ENCODE measurements at places on chromosomes 6 and 20. TPM values are rescaled to one million over a fixed set of nuclear protein-coding genes. Genes with fewer than 3 reads are reported as not detected.

DNA sequence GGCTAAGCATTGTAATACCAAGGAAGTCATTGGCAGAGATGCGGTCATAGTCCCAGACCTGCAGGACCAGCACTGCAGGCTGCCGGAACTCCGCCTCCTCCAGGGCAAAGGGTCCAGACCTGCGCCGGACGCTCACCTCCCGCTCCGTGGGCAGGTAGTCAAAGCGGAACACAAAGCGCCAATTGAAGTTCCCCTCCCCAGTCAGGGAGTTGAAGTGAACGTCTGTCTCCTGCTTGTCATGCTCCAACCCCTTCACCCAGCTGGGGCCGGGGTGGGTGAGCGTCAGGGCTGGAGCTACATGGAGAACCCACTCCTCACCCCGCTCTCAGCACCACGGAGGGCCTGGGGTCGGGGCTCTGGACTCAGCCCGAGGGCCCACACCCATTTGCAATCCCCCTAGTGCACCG, 18.2 kb downstream of the ERGIC3 start:
- no peak overlapping the region for H3K27ac ChIP-seq
- H3K4me3 ChIP-seq, result no peak overlapping the region
- no peaks in the 10 kb centered on the region for H3K27me3 ChIP-seq

- no peak overlapping the region for H3K27ac ChIP-seq
- no peaks in the 10 kb centered on the region for H3K4me1 ChIP-seq
- H3K36me3 ChIP-seq, result no peaks in the 10 kb centered on the region
Measured at GRCh38 chr20:33252460-33252859, 16.7 kb downstream of the BPIFA1 start.

DNA sequence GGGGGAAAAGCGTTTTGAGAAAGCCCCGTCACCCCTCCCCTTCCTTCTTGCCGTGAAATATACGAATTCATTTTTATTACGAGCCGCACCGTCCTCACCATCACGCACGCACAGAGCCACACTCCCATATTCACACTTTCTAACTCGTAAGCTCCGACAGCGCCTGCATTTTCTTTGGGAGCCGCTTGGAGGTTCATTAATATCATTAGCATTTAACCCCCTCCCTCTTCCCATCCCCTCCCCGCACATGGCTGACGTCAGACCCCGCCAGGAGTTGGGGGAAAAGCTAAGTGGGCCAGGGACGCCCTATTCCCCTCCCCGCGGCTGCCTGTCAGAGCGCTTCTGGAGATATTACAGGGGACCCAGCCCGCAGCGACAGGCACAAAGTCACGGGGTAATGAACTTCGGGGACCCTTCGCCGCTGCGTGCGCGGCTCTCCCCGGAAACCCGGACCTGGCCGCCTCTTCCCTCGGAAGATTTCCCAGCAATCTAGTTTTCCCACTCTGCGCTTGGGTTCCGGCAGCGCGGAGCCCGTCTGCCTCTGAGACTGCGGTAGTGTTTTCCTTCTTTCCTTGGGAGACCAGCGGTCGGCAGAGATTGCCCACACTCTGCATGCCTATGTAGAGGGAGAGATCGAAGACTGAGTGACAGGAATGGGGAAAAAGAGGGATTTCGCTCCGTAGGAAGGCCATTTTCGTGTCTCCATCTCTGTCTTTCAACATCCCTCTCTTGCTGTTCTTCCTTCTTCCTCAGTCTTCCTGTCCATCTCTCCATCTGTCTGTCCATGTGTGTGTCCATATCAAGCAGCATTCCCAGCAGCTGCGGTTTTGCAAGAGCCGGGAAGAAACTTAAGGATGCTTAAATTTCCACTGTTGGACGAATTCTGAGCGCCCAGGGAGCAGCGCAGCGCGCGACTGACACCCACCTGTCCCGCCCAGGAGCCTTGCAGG, at the start of gene NR2E1:
Gene NR2E1 (plus strand): TSS at position 309 of the 950 bp plus-strand sequence. CDS start 744 bp downstream, outside the sequence.
- no peaks in the 10 kb centered on the region for H3K36me3 ChIP-seq
- no peak within 1 kb of the TSS for H3K4me3 ChIP-seq
- peaks cover 14% of the 10 kb centered on the region for H3K4me1 ChIP-seq
- no peak within 1 kb of the TSS for H3K27ac ChIP-seq

DNA sequence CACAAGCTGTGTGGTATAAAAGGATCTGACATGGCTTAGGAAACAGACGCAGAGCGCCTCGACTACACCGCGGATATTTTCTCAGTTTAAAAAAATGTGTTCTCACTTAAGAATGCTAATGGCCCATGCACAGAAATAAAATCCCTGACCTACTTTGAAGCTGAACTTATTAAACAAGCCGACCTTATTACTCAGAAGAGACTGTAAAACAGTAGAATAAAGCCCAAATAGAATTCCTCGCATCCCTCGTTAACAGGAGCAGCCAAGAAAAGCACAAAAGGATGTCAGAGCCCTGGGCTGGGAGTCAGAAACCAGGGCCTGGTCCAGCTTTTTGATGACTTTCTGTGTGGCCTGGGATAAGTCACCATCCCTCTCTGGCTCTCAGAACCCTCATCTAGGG, 489.3 kb downstream of the PTPRT start:
- no peak overlapping the region for H3K4me3 ChIP-seq
- no peaks in the 10 kb centered on the region for H3K4me1 ChIP-seq
- H3K27me3 ChIP-seq, result no peaks in the 10 kb centered on the region
- no peak overlapping the region for H3K27ac ChIP-seq
- H3K36me3 ChIP-seq, result no peaks in the 10 kb centered on the region

GRCh38 chr20:45097485-45098102, 3.3 kb downstream of the KCNS1 start:
- H3K4me3 ChIP-seq, result no peak overlapping the region
- H3K27ac ChIP-seq, result no peak overlapping the region
- H3K4me1 ChIP-seq, result no peaks in the 10 kb centered on the region
- no peaks in the 10 kb centered on the region for H3K36me3 ChIP-seq
- H3K27me3 ChIP-seq, result no peaks in the 10 kb centered on the region
- no peak for DNase-seq

DNA sequence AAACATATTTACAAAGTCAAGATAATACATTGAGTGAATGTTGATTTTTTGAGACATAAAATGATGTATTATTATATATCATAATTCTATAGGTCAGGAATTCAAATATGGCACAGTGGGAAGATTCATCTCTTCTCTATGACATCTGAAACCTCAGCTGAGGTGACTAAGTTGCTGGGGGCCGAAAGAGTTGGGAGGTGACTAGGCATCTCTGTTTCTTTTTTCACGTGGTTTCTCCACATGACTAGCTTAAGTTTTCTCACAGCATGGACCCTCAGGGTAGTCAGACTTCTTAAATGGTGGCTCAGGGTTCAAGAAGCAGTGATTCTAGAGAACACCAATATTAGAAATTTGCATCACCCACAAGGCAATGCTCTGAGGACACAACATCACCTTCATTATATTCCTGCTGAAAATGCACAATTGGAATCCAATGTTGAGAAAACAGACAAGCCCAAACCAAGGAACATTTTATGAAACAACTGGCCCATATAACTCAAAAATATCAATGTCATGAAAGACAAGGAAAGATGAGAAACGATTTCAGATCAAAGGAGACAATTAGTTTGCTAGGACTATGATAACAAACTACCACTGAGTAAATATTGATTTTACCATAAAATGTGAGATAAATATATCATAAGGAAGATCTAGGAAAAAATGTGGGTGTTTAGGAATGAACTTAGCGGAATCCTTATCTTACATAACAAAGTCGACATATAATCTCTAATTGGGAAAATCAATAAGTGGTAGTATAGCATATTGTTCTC, 273.3 kb upstream of the IRAK1BP1 start:
- DNase-seq, result no peak
- no peaks in the 10 kb centered on the region for H3K27me3 ChIP-seq
- H3K36me3 ChIP-seq, result no peaks in the 10 kb centered on the region
- no peak overlapping the region for H3K27ac ChIP-seq

GRCh38 chr20:55014766-55015165, 539.4 kb downstream of the DOK5 start:
- no peak overlapping the region for H3K4me3 ChIP-seq
- no peaks in the 10 kb centered on the region for H3K4me1 ChIP-seq
- no peaks in the 10 kb centered on the region for H3K27me3 ChIP-seq
- H3K36me3 ChIP-seq, result no peaks in the 10 kb centered on the region
- no peak overlapping the region for H3K27ac ChIP-seq

DNA sequence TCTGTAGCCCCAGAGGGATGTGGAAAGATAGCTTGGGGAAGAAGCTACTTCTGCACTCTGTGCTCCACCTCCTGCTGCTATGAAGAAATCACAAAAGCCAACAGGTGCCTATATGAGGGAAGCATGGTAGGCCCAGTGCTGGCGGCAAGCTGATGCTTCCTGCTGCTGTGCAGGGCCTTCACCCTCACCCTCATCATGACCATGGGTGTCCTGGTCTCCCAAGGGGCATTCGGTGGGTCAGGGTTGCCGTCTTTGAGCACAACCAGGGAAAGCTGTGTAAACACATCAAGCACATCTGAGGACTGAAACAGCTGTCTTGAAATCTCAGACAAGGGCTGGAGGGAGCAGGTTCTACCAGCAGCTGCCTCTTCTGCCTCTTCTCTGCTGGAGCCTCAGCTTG, 184.0 kb downstream of the FNDC1 start:
- no peak overlapping the region for H3K27ac ChIP-seq
- H3K36me3 ChIP-seq, result no peaks in the 10 kb centered on the region

DNA sequence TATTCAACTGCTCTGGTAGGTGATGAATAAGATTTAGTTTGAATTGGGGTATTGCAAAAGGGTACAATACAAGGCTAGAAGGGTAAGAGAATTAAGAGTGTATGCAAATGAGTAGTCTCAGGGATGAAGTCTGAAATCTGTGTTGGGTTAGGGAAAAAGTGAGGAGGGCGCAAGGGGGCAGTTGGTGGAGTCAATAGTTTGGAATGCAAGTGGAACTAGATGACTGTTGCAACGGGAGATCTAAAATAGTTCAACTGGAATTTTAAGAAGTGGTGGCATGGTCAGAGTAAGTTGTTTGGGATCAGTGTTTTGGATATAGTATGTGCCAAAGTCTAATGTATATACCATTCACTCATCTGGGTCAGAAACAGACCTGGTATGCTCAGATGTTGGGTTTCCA, 329.6 kb downstream of the GJA1 start:
- no peaks in the 10 kb centered on the region for H3K27me3 ChIP-seq
- H3K4me3 ChIP-seq, result no peak overlapping the region
- H3K4me1 ChIP-seq, result no peaks in the 10 kb centered on the region

LGSN gene
- not detected for total RNA-seq

HAO1 gene
- not detected for total RNA-seq

GTSF1L gene
- not detected for total RNA-seq
